ENCODE measurements at places on chromosomes 16 and 17. TPM values are rescaled to one million over a fixed set of nuclear protein-coding genes. Genes with fewer than 3 reads are reported as not detected.

DNA sequence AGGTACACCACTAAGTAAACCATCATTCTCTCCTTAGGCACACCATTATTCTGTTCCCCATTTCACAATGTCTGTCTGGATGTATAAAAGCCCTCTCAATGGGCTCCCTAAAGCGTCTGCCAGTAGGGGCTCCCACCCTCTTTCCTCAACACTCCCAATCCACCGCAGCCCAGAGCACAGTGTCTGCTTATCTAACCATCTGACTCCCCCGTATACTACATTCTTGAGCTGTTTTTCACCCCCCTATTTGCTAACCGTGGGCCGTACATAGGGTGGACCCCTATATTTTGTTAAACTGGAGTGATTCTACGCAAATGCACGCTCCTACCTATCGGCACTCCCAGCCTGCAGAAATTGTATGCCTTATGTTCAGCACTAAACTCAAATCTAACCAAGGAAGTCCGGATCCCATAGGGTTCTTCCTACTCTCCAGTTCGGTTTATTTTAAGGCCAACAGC, 685 bp upstream of the PSMD3 start:
- H3K4me1 ChIP-seq = peaks cover 25% of the 10 kb centered on the region
- no peak for DNase-seq
- peaks cover 9% of the 10 kb centered on the region for H3K36me3 ChIP-seq
- no peaks in the 10 kb centered on the region for H3K27me3 ChIP-seq

MYH13 gene
- not detected for total RNA-seq

DNA sequence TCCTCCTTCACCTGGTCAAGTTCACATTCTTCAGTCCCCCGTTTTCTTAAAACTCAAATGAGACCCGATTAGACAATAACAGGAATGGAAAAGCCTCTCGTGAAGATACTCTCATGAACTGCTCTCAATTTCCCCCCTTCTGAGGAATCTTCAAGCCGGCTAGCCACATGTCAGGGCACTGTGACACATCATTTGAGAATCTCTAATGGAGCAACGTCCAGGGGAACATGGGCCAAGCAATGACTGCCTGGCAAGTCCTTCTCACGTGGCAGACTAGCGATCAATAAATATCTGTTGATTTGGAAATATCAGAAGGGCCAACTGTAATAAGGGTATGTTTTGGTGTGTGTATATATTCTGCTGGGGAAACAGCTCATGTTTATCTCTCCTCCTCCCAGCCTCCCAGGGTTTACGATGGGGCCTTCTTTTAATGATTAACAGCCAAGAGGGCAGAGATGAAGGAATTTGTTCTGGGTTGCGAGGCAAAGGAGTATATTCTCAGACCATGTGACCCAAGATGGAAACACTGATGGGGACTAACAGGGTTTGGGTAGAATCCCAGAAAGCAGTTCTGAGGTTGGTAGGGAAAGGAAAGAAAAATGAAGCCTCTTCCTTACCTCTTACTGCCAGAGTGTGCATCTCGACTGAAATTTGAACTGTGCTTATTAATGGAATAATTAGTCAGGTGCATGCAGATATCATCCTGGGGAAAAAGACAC, 21.4 kb downstream of the TTLL6 start:
- no peak overlapping the region for H3K4me3 ChIP-seq
- no peak overlapping the region for H3K27ac ChIP-seq
- H3K27me3 ChIP-seq = peaks cover 9% of the 10 kb centered on the region
- peak; percentile 86 for DNase-seq
- H3K36me3 ChIP-seq = no peaks in the 10 kb centered on the region

- peak; percentile 42 for DNase-seq
- no peak overlapping the region for H3K27ac ChIP-seq
- no peaks in the 10 kb centered on the region for H3K27me3 ChIP-seq
- no peak overlapping the region for H3K4me3 ChIP-seq
Measured at GRCh38 chr16:866252-866896, 65.8 kb upstream of the GNG13 start.

GRCh38 chr17:34146440-34147043, 108.5 kb upstream of the CCL2 start:
- no peaks in the 10 kb centered on the region for H3K4me1 ChIP-seq
- no peaks in the 10 kb centered on the region for H3K36me3 ChIP-seq
- H3K4me3 ChIP-seq = no peak overlapping the region

DNA sequence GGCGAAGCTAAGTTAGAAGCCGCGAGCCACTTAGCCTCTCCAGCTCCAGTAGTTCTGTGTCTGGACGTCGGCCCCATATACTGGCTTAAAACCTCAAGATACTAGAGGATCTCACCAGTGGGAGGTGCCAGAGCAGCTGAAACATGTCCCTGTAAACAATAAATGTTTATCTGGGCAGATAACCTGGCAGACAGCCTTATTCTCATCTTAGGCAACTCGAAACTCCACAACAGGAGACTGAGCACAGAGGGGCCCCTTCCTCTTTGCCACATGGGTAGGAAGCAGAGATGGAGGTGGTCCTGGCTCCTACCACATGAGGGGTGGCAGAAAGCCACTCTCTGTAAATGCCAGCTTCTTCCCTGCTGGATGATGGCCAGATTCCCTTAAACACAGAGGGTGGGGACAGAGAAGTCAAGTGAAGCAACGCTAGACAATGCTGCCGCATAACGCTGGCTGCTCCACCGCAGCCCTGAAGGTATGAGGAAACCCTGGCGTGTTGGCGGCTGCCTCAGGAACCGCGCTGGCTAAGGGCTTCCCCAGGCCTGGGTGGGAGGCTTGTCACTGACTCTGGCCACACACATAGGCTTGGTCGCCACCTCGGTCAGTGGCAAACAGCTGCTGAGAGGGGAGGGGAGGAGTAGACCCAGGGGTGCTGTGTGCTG, 67.9 kb downstream of the HIC1 start:
- H3K4me1 ChIP-seq = peaks cover 34% of the 10 kb centered on the region
- DNase-seq = peak; percentile 83
- peak overlapping the region; percentile 75 for H3K27ac ChIP-seq
- peak overlapping the region; percentile 32 for H3K4me3 ChIP-seq

SYNGR3 gene
- total RNA-seq = under 0.01 TPM

C16orf92 gene
- total RNA-seq = not detected

GRCh38 chr16:29784157-29784556, 6.1 kb downstream of the ZG16 start:
- H3K36me3 ChIP-seq = no peaks in the 10 kb centered on the region
- H3K27me3 ChIP-seq = peaks cover 18% of the 10 kb centered on the region
- peaks cover 7% of the 10 kb centered on the region for H3K4me1 ChIP-seq
- no peak for DNase-seq
- H3K27ac ChIP-seq = no peak overlapping the region

DNA sequence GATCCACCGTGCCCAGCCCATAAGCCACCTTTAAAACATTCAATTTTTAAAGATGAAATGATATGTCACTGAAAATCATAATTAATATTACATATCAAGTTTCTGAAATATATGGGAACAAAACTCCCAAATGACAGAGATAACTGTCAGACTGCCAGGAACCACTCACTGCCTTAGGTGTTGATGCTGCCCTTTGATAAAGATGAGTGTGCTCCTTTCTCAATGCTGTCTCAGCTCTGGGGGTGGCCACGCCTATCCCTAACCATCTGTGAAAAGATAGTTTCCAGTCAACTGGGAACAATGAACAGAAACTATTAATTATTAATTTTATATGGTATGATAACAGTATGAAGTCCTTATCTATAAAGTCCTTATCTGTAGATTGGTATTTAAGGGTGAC, 177.7 kb downstream of the MYO1D start:
- H3K36me3 ChIP-seq = no peaks in the 10 kb centered on the region
- no peak for DNase-seq
- H3K4me1 ChIP-seq = no peaks in the 10 kb centered on the region

- no peak overlapping the region for H3K27ac ChIP-seq
- H3K36me3 ChIP-seq = peaks cover 20% of the 10 kb centered on the region
- peak; percentile 19 for DNase-seq
- H3K4me3 ChIP-seq = no peak overlapping the region
- H3K4me1 ChIP-seq = peaks cover 4% of the 10 kb centered on the region
Measured at GRCh38 chr16:67082891-67083290, 26.9 kb upstream of the PHAF1 start.

- no peak overlapping the region for H3K4me3 ChIP-seq
- H3K27me3 ChIP-seq = no peaks in the 10 kb centered on the region
- H3K27ac ChIP-seq = no peak overlapping the region
- DNase-seq = no peak
Measured at GRCh38 chr16:20948444-20948843, 47.9 kb downstream of the LYRM1 start.

SLFN11 gene
- 52.8 TPM for total RNA-seq

TMEM114 gene
- not detected for total RNA-seq

TBC1D3C gene
- not detected for total RNA-seq

GRCh38 chr17:1928976-1929375, 96.2 kb downstream of the RTN4RL1 start:
- no peak overlapping the region for H3K4me3 ChIP-seq
- no peaks in the 10 kb centered on the region for H3K36me3 ChIP-seq
- peak; percentile 65 for DNase-seq

DNA sequence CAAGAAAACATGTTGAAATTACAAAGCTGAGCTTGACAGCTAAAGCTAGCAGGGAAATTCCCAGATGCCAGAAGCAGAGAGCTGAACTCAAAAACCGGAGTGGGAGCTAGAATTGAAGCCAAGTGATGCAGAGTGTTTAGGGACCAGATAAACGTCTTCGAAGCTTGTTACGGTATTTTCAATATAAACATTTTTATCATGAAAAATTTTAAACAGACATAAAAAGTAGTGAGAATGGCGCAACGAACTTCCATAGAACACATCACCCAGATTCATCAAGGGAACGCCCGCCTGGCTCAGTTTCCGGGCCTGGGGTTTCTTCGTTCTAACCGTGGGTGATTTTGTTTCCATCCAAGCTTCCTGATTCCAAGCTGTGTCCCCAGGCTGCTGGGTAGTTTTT, 18.1 kb downstream of the SPNS2 start:
- DNase-seq = no peak
- peaks cover 2% of the 10 kb centered on the region for H3K27me3 ChIP-seq
- no peak overlapping the region for H3K4me3 ChIP-seq
- no peaks in the 10 kb centered on the region for H3K4me1 ChIP-seq

- H3K27me3 ChIP-seq = no peaks in the 10 kb centered on the region
- peak; percentile 76 for DNase-seq
- peak overlapping the region; percentile 71 for H3K27ac ChIP-seq
- no peak overlapping the region for H3K4me3 ChIP-seq
- H3K4me1 ChIP-seq = peaks cover 36% of the 10 kb centered on the region
- H3K36me3 ChIP-seq = no peaks in the 10 kb centered on the region
Measured at GRCh38 chr17:13727441-13728171, 125.9 kb upstream of the HS3ST3A1 start.

DNA sequence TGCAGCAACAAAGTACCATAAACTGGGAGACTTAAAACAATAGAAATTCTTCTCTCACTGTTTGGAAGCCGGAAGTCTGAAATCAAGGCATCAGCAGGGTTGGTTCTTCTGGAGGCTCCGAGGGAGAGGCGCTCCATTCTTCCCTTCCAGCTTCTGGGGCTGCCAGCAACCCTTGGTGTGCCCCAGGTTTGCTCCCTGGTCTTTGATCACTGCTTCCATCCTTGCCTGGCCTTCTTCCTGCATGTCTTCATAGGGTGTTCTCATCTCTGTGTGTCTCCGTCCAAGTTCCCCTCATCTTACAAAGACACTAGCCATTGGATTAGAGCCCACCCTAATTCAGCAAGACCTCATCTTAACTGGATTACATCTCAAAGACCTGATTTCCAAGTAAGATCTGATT, 35.3 kb upstream of the LRRC75A start:
- no peaks in the 10 kb centered on the region for H3K36me3 ChIP-seq
- no peak for DNase-seq
- peaks cover 54% of the 10 kb centered on the region for H3K27me3 ChIP-seq
- H3K27ac ChIP-seq = no peak overlapping the region
- H3K4me3 ChIP-seq = no peak overlapping the region

HOXB8 gene
- total RNA-seq = not detected

DNA sequence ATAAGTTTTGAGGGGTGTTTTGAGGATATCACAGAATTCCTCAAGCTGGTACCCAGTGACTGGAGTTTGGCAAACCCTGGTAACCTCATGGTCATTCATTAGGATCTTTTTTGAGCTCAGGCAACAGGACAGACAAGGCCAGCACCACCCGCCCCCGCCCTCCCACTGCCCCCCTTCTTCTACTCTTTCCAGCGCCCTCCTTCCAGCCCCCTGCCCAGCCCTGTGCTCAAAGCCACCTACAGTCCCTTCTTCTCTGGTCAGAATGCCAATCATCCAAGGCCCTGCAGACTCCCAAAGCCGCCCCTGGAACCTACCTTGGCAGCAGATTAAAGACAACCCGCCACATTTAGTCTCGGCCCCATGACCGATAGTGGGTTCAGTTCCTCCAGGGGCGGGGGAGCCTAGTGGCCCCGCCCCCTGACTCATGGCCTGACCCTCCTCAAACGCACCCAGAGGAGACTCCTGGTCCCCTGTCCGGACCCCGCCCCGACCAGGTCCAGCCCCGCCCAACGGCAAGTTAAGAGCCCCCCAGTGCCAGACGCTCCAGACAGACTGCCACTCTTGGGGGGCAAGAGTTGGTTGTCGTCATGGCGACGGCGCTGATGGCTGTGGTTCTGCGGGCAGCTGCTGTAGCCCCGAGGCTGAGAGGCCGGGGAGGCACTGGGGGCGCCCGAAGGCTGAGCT, at the start of gene NAGS:
TSS of gene NAGS (plus strand) at position 546 of the 684 bp plus-strand sequence. CDS start at position 588, 42 bp downstream.
- peaks cover 14% of the 10 kb centered on the region for H3K27me3 ChIP-seq
- no peak within 1 kb of the TSS for H3K27ac ChIP-seq
- H3K4me3 ChIP-seq = peak within 1 kb of the TSS; percentile 58

GRCh38 chr17:19381741-19382444, 3.6 kb downstream of the MAPK7 start:
- H3K4me1 ChIP-seq = peaks cover 28% of the 10 kb centered on the region
- peaks cover 66% of the 10 kb centered on the region for H3K36me3 ChIP-seq
- H3K4me3 ChIP-seq = no peak overlapping the region
- H3K27ac ChIP-seq = no peak overlapping the region
- DNase-seq = peak; percentile 25
- no peaks in the 10 kb centered on the region for H3K27me3 ChIP-seq

PRAC2 gene
- not detected for total RNA-seq

SMIM22 gene
- total RNA-seq = not detected

ACAP1 gene
- not detected for total RNA-seq

GRCh38 chr17:67052720-67053437, 8.5 kb downstream of the CACNG1 start:
- H3K36me3 ChIP-seq = no peaks in the 10 kb centered on the region
- DNase-seq = no peak
- H3K27me3 ChIP-seq = no peaks in the 10 kb centered on the region

DNA sequence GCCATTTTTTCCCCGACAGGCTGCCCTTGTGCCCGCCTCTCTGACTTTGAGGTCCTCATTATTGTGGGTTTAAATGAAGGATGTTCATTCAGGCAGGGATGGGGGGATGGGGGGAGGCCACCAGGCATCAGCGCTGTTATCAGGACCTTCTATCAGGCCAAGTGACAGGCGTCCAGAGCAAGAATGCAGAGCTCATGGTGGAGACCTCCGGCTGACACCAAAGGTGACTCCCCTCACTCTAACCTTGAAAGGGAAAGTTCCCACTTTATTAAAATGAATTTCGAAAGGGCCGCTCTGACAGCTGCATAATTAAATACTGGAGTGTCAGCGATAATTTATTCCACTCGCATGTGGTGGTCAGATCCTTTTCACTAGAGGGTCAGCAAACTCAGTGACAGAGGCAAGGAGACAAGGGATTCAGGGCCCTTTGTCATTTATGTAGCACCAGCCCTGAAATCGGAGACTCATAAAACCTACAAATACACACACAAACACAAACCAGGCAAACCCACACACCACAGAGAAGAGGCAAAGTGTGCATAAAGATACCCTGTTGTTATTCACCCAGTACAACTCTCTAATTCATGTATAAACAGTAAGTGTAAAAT, 436.0 kb downstream of the MAF start:
- H3K27me3 ChIP-seq = no peaks in the 10 kb centered on the region
- no peak overlapping the region for H3K27ac ChIP-seq
- DNase-seq = no peak
- no peak overlapping the region for H3K4me3 ChIP-seq
- no peaks in the 10 kb centered on the region for H3K4me1 ChIP-seq

CACNG1 gene
- not detected for total RNA-seq

- DNase-seq = no peak
- no peak overlapping the region for H3K4me3 ChIP-seq
- no peaks in the 10 kb centered on the region for H3K36me3 ChIP-seq
Measured at GRCh38 chr16:53925526-53925925, 221.6 kb downstream of the FTO start.
